Progenitor cell of endocrine pancreas (in vitro differentiated cells): ENCODE measurements at places on chromosomes 4 and X.

DNA sequence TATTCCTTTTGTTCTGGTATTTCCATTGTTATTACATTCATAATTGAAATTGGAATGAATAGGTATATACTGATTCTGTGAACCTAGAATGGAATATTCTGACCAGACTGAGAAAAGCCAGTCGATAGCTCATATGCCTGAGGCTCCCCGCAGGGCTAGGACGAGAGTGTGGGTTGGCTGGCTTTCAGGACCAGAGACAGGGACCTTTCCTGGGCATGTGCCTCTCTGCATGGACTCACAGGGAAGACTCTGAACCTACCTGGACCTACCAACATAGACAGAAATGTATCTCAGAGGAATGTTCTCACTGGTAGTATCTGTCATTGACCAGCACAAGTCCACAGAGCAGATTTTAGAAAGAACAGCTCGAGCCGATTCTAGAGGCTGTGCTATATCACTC is 214.6 kb downstream of the FRMPD4 start:
- DNase-seq, result no peak

DNA sequence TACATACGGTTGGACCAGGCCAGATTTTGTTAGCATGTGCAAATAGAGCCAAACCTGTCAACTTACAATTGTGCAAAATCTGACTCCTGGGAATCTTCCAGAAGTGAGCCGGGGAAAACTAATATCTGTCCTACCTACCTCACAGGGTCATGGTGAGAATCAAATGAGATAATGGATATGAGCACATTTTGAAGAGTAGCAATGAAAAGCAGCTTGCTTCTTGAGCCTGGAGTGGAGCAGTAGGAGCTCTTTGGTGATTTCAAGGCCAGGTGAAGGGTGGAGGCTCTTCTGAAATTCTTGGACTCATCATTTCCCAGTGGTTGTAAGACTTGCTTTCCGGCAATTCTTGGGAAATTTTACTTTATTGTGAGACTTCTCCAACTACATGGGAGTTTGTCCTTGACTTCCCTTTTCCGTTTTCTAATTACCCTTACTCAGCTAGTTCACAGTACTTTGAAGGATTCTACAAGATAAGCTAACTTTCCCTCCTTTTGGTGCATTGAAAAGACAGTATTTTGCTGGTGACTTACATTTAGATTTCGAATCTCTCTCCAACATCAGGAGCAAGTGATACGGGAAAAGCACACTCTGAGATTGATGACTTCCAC is 12.2 kb downstream of the PLAC1 start:
- DNase-seq, result no peak

- DNase-seq, result no peak
Observed at GRCh38 chr4:145656156-145656555, 23.8 kb upstream of the C4orf51 start.

DNA sequence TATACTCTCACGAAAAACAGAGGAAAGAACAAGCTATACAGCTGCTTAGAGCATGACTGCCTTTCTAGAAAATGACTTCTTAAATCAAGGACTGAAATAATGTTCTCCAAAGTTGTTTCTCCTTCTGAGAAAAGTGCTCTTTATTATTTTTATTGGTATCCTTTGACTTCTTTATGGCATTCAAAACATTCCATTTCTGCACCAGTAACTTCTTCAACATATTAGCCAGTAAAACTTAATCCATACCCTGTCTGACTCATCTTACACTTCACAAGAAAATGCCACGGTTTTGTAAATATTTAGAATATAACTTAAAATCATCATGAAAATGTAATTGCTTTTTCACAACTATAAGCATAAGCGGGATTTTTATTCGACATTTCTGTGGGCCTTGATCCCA is 180.4 kb downstream of the NR3C2 start:
- no peak for DNase-seq

GRCh38 chr4:109183931-109184490 is 118.4 kb downstream of the COL25A1 start:
- no peak for DNase-seq
